ENCODE measurements at places on chromosomes 3 and 15. TPM values are rescaled to one million over a fixed set of nuclear protein-coding genes. Genes with fewer than 3 reads are reported as not detected.

ANKRD34C gene
- not detected for total RNA-seq

GRCh38 chr3:171503817-171504216 is 43.6 kb upstream of the TNIK start:
- no peak for DNase-seq

DNA sequence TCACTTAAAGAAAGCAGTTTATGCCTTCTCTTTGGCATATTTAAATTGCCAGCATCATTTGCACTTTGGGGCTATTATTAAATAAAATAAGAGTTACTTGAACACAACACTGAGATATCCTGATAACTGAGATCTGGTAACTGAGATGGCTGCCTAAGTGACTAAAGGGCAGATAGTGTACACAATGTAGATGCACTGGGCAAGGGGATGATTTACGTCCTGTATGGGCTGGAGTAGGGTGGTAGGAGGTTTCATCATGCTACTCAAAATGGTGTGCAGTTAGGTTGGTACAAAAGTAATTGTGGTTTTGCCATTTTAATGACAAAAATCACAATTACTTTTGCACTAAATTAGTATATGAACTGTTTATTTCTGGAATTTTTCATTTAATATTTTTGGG is 196.1 kb downstream of the UBE2E2 start:
- DNase-seq, result no peak

DNA sequence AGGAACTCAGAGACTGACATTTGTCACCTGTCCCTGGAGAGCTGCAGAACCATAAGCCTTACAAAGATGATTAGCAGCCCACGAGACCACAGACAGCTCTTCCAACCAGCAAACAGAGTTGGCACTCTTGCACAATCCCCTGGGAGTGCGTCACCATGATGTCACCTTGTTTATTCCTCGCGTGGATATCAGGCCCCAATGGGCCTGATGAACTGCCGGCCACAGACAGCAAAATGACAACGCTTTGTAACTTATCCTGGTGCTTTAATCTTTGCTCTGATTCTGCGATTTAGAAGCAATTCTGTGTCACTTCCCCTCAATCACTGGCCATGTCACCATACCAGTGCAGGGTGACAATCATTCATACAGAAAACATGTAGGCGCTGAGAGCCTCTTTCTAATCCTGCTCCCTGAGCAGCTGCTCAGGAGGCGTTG is 89.2 kb downstream of the TAMM41 start:
- peak; percentile 14 for DNase-seq

- DNase-seq, result peak; percentile 77
These were observed 212.5 kb downstream of the OSBPL10 start for GRCh38 chr3:31768479-31769125.

Measured in activated CD4-positive, alpha-beta T cell treated with anti-CD3 and anti-CD28 coated beads for 36 hours (primary cell).